ENCODE measurements at places on chromosomes 2 and 18.

DNA sequence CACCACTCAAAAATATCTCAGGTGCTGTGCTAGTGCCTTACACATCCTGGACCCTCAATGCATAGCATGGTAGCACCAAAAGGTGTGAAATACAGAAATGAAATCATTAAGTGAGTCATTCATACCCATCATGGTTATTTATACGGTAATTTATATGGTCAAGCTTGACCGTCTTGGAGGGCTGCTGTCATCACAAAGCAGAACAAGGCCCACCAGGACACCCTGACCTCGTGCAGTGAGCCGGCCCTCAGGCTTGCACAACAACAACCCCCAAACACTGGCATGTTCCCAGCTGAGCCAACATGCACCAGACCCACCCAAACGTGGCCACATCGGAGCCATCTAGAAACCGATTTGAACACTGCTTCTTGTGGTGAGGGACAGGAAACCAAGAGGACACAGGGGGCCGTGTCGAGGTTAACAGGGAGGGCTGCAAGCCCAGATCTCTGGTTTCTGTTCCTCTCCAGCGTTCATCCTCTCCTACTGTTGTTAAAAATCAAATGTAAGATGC, 378.5 kb upstream of the ID2 start:
- peak; percentile 42 for DNase-seq

GRCh38 chr2:145652036-145652435, 1132.1 kb upstream of the ZEB2 start:
- no peak for DNase-seq

GRCh38 chr18:79819064-79819967, 21.6 kb downstream of the KCNG2 start:
- DNase-seq = no peak

DNA sequence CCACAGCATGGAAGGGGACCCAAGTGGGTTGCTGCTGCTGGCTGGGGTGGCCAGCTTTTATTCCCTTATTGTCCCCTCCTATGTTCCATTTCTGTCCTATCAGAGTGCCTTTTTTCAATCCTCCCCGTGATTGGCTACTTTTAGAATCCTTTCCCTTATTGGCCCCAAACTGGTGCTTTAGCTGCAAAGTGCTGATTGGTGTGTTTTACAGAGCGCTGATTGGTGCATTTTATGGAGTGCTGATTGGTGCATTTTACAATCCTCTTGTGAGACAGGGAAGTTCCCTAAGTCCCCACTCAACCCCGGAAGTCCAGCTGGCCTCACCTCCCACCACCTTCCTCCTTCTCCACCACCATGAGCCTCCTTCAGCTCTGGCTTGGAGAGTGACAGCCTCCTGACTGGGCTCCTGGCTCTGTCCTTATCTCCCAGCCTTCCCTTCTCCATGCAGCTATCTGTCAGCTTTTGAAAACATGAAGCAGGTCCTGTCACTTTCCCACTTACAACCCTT, 20.7 kb upstream of the PLB1 start:
- DNase-seq = no peak

GRCh38 chr2:33498291-33498956, 22.0 kb downstream of the RASGRP3 start:
- no peak for DNase-seq

- no peak for DNase-seq
Measured at GRCh38 chr2:229206548-229206947, 64.5 kb downstream of the PID1 start.

DNA sequence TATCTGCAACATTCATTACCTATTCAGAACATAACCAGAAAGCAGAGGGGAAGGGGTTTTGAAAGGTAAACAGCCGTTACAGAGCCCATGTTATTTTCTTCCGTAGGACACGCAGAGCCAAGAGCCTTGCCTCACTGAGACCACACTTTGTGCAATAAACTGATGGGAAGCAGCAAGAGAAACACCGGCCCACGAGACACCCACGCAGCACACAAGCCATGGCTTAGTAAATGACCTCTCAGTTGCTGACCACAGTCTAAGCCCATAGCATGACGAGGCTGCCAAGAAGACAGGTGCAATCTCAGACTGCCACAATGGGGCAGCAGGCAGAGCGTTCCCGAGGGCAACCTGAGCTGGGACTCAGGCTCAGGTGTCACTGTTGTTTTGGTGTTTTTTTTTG, 59.6 kb downstream of the CABYR start:
- DNase-seq = no peak

DNA sequence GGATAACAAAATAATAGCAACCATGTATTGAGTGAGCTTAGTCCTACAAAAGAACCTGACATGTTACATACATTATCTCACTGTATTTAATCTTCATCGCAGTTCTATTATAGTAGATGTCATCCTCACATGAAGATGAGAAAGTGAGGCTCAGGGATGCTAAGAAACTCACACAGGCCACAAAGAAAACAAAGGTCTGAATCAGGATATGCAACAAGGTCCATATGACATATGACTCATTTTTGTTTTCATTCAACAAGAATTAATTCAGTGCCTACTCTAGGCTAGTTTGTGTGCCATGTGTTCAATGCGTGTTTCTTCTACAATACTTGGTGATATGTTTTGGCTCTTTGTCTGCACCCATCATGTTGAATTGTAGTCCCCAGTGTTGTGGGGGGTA, 219.7 kb upstream of the EPHA4 start:
- DNase-seq = no peak

- no peak for DNase-seq
Measured at GRCh38 chr2:64023485-64024258, 4.4 kb upstream of the VPS54 start.

DNA sequence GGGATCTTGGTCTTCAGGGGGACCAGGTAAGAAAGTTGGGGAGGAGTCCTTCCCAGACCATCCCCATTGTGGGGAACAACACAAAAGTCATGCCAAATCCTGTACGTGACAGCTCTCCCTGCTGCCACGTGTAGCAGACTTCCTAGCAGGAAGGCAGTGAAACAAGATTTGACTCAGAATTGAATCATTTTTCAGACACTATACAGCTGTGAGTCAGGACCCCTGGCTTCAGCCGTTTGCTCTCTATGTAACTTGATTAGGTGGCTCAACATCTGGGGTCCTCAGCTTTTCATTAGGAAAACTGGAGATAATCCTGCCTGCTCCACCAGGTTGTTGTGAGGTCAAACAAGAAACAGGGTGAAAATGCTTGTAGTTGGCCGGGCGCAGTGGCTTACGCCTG, 32.9 kb upstream of the PDCL3 start:
- DNase-seq = no peak

DNA sequence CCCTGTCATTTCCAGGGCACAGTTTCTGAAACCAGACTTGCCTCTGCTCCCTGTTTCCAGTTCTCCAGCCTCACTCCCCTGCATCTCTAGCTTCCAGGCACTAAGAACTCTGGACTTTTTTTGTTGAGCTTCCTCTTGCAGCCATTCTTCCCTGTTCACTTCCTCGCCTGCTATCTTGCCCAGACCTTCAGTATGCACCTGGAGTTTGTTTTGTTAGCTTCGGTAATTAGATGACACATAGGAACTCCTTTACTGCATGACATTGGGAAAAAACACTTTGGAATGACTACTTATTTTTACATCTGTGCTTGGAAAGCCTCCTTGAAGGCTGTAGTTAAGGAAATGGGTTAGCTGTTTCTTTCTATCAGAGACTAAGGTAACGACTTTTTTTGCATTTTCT, 35.2 kb downstream of the OTOF start:
- DNase-seq = no peak

GRCh38 chr2:36421379-36421778, 65.8 kb downstream of the CRIM1 start:
- no peak for DNase-seq

DNA sequence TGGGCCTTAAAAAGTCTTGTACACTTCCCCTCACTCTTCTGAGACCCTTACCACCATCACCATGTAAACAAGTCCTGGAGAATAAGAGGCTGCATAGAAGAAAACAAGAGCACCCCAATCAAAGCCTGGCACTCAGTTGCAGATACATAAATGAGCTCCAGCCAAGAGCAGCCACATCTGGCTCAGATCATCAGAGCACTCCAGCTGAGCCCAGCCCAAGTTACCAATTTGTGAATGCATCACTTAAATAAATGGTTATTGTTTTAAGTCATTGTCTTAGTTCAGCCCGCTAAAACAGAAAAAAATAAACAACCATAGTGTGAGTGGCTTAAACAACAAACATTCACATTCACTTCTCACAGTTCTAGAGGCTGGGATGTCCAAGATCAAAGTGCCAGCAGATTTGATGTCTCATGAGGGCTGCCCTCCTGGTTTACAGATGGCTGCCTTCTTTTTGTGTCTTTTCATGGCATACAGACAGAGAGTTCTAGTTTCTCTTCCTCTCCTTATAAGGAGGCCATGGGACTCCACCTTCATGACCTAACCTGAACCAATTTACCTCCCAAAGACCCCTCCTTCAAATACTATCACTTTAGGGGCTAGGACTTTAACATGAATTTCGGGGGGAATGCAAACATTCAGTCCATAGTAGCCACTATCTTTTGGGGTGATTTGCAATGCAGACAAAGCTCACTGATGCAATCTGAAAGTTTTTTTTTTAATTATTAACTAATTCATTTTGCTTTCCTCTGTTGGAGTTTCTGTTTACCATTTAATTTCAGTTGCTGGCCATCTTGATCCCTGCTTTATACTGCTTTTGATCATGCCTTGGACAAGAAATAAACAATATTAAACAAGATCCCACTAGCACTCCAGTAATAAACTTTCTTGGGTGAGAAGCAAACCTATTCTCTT, 187.5 kb upstream of the ACVR2A start:
- no peak for DNase-seq

- DNase-seq = no peak
Measured at GRCh38 chr18:50372743-50373142, 2.1 kb upstream of the SKA1 start.

GRCh38 chr2:119517433-119517832, 6.8 kb downstream of the SCTR start:
- DNase-seq = no peak

- DNase-seq = no peak
Measured at GRCh38 chr2:100959225-100959880, 42.7 kb upstream of the RPL31 start.

DNA sequence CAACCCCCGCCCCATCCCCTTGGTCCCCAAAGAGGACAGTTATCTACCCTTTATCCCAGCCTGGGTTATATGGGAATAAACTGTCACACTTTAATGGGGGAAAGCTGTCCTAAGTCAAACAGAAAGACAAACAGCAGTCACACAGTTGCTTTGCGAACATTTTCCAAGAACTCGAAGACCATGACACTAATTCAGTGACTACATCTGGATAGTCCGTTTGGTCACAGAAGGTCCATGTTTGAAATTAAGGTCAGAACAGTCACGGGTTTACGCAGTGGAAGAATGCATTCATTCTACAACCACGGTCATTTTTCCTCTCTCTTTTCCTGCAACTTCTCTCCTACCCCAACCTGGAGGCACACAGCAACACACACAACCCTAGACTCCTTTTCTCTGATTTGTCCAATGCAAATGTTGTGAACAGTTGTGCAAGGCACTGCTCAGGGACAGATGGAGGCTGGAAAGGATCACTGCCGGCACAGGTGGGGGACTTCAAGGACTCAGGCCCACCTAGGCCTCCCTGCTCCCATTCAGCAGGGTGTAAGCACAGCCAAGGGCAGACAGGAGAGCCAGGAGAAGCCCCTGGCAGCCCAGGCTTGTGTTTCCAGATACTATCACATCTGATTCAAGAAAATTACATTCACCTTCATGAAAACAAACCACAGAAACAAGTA, 39.9 kb downstream of the ZNF516 start:
- DNase-seq = no peak

- no peak for DNase-seq
Measured at GRCh38 chr18:58788470-58788869, 76.2 kb upstream of the ZNF532 start.

GRCh38 chr2:240112914-240113690, 23.0 kb downstream of the COPS9 start:
- DNase-seq = no peak

DNA sequence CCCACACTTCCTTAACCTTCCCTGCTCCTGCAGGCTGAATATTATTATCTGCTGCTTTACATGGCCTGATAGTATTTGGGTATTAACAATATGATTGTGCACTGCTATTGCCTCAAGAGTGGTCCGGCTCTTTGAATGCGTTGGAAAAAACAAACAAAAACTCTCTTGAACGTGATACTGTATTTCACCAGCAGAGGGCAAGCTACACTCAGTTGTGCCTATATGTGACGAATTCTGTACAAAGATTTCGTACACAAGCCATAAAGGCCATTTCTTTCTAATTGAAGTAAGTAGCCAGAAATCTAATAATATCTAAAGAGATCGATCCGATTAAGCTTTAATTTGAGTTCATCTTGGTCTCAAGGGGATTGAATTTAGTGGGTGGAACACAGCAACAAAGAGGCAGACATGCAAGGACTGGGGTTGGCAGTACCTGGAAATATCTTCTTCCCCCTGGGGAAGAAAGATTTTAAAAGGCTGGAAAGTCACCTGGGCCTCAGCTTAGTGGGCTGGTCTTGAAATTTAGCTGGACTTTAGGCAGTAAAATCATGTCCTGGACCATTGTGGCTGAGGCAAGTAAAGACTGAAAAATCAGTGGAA, 49.3 kb upstream of the RAB6D start:
- DNase-seq = no peak

- DNase-seq = no peak
Measured at GRCh38 chr2:234374736-234375135, 122.1 kb downstream of the ARL4C start.

- no peak for DNase-seq
Measured at GRCh38 chr2:210540900-210541289, 15.5 kb upstream of the CPS1 start.

DNA sequence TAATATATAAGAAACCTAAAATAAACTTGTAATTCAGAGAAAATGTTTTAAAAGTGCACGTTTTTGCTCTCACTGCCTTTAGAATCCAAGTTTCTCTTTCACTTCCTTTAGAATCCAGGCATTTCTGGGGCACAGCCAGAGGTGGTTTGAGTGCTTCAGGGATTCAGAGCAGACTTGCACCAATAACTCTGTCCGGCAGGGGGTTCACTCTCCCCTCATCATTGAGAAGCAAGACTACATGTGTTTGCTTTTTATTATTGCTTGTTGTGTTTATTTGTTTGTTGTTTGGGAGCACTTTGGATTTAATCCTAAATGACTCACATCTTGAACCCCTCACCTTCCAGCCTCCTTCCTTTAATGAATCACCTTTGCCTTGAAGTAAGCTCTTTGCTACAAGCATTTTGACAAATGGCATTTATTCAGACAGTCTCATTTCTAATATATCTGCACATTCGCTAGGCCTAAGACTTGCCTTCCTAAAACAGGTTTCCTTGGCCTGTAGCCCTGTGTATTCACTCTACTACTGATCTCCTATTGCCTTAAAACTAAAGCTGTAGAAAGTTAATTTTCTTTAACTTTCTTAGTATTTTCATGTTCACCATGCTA, 233.5 kb upstream of the ATP5MC3 start:
- DNase-seq = no peak

- DNase-seq = no peak
Measured at GRCh38 chr2:157291018-157291417, 33.5 kb downstream of the GALNT5 start.

- DNase-seq = no peak
Measured at GRCh38 chr2:119261493-119262225, 38.0 kb downstream of the STEAP3 start.

- DNase-seq = no peak
Measured at GRCh38 chr2:217942731-217943335, 60.0 kb downstream of the TNS1 start.

Measured in activated T-helper 1 cell treated with anti-CD3 and anti-CD28 coated beads, Interleukin-2, amount 50 U/mL, for 16 hours (primary cell).